ENCODE measurements at places on chromosomes 12 and 14. TPM values are rescaled to one million over a fixed set of nuclear protein-coding genes. Genes with fewer than 3 reads are reported as not detected.

The BCL2L14 gene
- total RNA-seq, result not detected

The SERPINA5 gene
- total RNA-seq, result 23.8 TPM

The ADAMTS20 gene
- total RNA-seq, result not detected

The TAS2R9 gene
- not detected for total RNA-seq

The RIMBP2 gene
- total RNA-seq, result 9.8 TPM

The ACSM4 gene
- not detected for total RNA-seq

DNA sequence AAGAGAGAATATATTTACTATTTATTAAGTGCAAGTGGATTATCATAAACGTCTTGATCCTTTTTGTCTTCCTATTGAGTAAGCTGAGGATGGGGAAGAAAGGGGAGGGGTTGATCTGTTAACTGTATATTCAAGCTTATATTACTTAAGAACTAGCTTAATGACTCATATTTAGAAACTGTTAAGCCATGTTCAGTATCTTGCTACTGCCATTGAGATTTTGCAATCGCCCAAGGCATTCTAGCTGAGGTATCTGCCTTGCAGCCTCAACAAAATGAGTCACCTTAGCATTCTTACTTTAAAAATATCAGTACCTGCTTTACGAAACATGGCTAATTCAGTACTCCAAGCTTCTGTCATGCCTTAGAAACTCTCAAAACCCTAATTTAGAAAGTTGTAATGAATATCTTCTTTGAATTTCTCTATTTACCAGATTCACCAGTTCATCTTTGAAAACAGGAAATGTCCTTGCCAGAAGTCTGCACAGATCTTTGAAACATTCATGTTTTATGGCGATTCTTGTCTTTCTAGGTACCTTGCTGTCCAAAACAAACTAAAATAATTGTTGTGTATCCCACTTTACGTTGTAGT is 76.1 kb downstream of the ALG10B start:
- DNase-seq, result no peak
- no peaks in the 10 kb centered on the region for H3K4me1 ChIP-seq
- H3K27me3 ChIP-seq, result no peaks in the 10 kb centered on the region
- no peaks in the 10 kb centered on the region for H3K36me3 ChIP-seq

- H3K4me3 ChIP-seq, result no peak overlapping the region
- no peak overlapping the region for H3K27ac ChIP-seq
- peaks cover 5% of the 10 kb centered on the region for H3K4me1 ChIP-seq
- DNase-seq, result no peak
- no peaks in the 10 kb centered on the region for H3K27me3 ChIP-seq
Measured at GRCh38 chr12:19185262-19185929, 55.9 kb downstream of the PLEKHA5 start.

DNA sequence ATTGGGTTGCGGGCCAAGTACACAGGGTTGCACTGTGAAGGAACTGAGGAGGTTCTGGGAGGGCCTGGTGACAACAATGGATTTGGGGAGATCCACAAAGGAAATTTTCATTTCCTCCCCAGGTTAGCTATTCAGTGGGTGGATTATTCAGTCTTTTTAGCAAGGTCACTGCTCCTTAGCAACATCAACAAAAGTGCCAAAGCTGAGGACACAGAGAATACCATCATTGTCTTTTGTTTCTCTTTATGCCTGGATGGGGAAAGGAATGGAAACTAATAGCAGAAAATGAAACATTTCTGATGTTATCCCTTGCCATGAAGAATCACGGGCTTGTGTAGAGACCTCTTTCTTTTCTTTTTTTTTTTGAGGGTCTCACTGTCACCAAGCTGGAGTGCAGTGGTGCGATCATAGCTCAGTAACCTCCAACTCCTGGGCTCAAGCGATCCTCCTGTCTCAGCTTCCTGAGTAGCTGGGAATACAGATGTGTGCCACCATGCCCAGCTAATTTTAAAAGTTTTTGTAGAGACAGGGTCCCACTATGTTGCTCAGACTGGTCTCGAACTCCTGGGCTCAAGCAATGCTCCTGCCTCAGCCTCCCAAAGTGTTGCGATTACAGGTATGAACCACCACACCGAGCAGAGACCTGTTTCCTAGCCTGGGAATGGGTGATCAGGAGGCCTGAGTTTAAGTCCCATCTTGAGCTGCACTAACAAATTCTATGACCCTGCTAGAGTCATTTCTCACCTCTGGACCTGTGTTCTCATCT is 6.5 kb downstream of the PPP1R3E start:
- no peaks in the 10 kb centered on the region for H3K36me3 ChIP-seq
- no peaks in the 10 kb centered on the region for H3K4me1 ChIP-seq
- H3K27ac ChIP-seq, result no peak overlapping the region
- H3K27me3 ChIP-seq, result no peaks in the 10 kb centered on the region

DNA sequence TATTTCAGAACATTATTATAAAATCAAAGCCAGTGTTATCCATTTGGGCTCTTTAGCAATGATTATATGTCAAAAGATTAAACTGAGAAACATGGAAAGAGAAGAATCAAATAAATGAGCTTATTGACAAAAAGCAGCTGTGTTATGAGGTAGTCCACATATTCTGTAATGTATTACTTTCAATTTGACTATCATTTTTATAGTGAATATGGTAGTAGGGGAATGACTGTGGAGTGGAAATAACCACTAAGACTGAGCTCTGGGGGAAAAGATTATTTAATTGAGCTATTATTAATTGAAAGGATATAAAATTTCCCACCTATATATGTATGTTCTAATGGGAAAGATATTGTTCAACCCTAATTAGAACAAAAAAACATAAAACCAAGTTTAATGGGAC is 381.3 kb downstream of the TMTC2 start:
- H3K36me3 ChIP-seq, result no peaks in the 10 kb centered on the region
- no peak overlapping the region for H3K4me3 ChIP-seq

GRCh38 chr12:114274131-114274530 is 131.8 kb downstream of the TBX5 start:
- H3K4me1 ChIP-seq, result no peaks in the 10 kb centered on the region
- no peak for DNase-seq
- H3K27ac ChIP-seq, result no peak overlapping the region
- no peak overlapping the region for H3K4me3 ChIP-seq
- no peaks in the 10 kb centered on the region for H3K27me3 ChIP-seq
- H3K36me3 ChIP-seq, result no peaks in the 10 kb centered on the region

- H3K4me1 ChIP-seq, result no peaks in the 10 kb centered on the region
- no peak for DNase-seq
- H3K27ac ChIP-seq, result no peak overlapping the region
- no peaks in the 10 kb centered on the region for H3K36me3 ChIP-seq
- H3K4me3 ChIP-seq, result no peak overlapping the region
Measured at GRCh38 chr14:20617138-20618003, 24.1 kb downstream of the OR6S1 start.

- H3K36me3 ChIP-seq, result no peaks in the 10 kb centered on the region
- no peaks in the 10 kb centered on the region for H3K27me3 ChIP-seq
- no peak for DNase-seq
- H3K4me3 ChIP-seq, result no peak overlapping the region
- no peak overlapping the region for H3K27ac ChIP-seq
- no peaks in the 10 kb centered on the region for H3K4me1 ChIP-seq
Measured at GRCh38 chr12:22395666-22396065, 61.2 kb upstream of the ST8SIA1 start.

- no peaks in the 10 kb centered on the region for H3K4me1 ChIP-seq
- no peak for DNase-seq
- no peak overlapping the region for H3K27ac ChIP-seq
Measured at GRCh38 chr14:94099006-94099405, 11.5 kb upstream of the IFI27 start.

DNA sequence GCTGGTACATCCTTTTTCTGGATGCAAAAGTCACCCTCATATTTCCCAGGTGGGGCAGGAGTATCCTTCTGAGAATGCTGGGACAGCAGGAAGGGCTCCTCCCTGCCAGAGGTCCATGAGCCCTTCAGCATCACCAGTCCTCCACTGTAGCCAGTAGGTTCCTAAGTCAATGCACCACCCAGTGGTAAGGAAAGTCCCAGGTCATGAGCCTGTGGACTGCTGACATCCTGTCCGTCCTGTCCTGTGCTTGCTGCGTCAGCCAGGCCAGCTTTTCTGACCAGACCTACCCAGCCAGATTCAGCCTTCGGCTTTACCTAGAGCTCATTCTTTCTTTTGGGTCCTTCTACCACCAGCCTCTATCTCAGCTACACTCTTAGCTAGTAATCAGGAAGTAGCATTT is 23.0 kb upstream of the ACTN1 start:
- no peak overlapping the region for H3K27ac ChIP-seq
- no peaks in the 10 kb centered on the region for H3K36me3 ChIP-seq
- no peaks in the 10 kb centered on the region for H3K4me1 ChIP-seq
- no peaks in the 10 kb centered on the region for H3K27me3 ChIP-seq
- DNase-seq, result no peak

DNA sequence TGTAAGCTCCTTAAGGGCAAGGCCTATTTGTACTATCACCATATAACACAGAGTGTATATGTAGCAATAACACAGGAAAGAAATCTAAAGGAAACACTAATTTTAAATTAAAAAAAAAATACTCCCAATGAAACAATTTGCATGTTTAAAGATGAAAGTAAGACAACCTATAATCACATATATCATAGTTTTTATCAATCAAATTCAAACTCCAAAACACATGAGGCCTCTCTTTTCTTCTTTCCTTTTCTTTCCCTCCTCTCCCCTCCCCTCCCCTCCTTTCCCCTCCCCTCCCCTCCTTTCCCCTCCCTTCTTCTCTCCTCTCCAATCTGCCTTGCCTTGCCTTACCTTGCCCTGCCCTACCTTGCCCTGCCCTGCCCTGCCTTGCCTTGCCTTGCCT is 405.8 kb upstream of the RPL10L start:
- no peak overlapping the region for H3K27ac ChIP-seq
- H3K4me1 ChIP-seq, result no peaks in the 10 kb centered on the region
- DNase-seq, result no peak
- H3K4me3 ChIP-seq, result no peak overlapping the region

DNA sequence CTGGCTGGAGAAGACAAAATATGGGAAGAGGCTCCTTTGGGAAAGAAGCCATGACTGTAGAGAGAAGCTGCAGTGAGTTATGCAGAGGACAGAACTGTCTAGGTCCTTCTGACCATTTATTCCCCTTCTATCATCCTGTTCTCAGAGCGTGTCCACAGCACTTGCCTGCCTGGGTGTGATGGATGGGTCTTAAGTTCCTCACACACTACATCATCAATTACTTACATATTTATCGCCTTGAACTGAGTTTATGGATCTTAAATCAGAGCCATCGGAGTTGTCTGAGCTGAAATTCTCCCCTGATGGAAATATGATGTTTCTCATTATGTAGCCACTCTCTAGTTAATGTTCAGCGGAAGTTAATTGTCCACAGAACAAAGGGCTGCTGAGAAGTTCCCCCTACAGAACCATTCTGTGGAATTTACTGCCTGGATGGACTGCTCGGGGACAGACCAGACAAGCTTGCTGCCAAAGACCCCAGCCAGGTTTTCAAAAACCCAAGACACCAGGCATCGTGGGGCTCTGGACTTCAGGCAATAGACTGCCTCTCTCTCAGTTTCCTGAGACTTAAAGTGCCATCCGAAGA is 232.5 kb upstream of the NOS1 start:
- no peaks in the 10 kb centered on the region for H3K36me3 ChIP-seq
- H3K4me1 ChIP-seq, result no peaks in the 10 kb centered on the region
- no peak overlapping the region for H3K27ac ChIP-seq
- no peak overlapping the region for H3K4me3 ChIP-seq

DNA sequence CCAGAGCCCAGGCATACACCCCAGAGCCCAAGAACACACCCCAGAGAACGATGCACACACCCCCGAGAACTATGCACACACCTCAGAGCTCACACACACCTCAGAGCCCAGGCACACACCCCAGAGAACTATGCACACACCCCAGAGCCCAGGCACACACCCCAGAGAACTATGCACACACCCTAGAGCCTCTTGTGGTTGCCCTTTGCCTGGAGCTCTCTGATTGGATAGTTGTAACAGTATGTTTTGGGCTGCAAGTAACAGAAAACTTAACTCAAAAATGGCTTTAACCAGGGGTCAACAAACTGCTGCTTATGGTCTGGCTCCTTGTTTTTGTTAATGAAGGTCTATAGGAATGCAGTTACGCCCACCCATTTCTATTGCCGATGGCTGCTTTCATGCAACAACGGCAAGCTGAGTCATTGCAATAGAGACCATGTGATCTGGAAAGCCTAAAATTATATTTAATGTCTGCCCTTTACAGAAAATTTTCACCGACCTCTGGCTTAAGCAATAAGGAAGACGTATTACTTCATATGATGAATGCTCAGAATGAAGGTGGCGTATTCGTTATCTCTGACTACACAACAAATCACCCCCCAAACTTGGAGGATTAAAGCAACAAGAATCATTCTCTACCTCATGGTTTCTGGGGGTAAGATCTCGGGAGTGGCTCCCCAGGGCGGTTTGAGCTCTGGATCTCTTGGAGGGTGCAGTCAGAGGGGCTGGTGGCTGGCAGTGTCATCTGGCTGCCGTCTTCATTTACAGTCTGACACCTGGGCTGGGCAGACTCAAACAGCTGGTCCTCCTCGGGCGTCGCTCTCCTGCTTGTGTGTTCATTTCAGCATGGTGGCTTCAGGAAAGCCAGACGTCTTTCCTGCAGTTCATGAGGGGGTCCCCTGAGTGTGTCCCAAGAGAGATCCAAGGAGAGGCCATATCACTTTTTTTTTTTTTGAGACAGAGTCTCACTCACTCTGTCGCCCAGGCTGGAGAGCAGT is 66.3 kb upstream of the NCOR2 start:
- no peaks in the 10 kb centered on the region for H3K36me3 ChIP-seq
- no peak overlapping the region for H3K4me3 ChIP-seq
- no peak for DNase-seq
- H3K27me3 ChIP-seq, result no peaks in the 10 kb centered on the region
- H3K4me1 ChIP-seq, result peaks cover 12% of the 10 kb centered on the region

DNA sequence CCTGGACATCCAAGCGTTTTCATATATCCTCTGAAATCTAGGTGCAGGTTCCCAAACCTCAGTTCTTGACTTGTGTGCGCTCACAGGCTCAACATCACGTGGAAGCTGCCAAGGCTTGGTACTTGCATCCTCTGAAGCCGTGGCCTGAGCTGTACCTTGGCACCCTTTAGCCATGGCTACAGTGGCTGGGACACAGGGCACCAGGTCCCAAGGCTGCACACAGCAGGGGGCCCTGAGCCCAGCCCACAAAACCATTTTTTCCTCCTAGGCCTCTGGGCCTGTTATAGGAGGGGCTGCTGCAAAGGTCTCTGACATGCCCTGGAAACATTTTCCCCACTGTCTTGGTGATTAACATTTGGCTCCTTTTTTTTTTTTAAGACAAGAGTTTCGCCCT is 11.6 kb upstream of the FAM177A1 start:
- DNase-seq, result no peak
- H3K4me3 ChIP-seq, result no peak overlapping the region
- no peaks in the 10 kb centered on the region for H3K36me3 ChIP-seq

- no peaks in the 10 kb centered on the region for H3K4me1 ChIP-seq
- no peaks in the 10 kb centered on the region for H3K36me3 ChIP-seq
- H3K27ac ChIP-seq, result no peak overlapping the region
Measured at GRCh38 chr14:92632546-92633273, 115.7 kb downstream of the LGMN start.

GRCh38 chr12:40158592-40159111 is 52.8 kb upstream of the SLC2A13 start:
- no peak overlapping the region for H3K4me3 ChIP-seq
- H3K27ac ChIP-seq, result no peak overlapping the region
- no peaks in the 10 kb centered on the region for H3K27me3 ChIP-seq
- H3K4me1 ChIP-seq, result no peaks in the 10 kb centered on the region
- no peak for DNase-seq
